ENCODE measurements at places on chromosomes 7 and 10.

GRCh38 chr7:48832303-48832845, 92.0 kb upstream of the CDC14C start:
- no peak for DNase-seq

DNA sequence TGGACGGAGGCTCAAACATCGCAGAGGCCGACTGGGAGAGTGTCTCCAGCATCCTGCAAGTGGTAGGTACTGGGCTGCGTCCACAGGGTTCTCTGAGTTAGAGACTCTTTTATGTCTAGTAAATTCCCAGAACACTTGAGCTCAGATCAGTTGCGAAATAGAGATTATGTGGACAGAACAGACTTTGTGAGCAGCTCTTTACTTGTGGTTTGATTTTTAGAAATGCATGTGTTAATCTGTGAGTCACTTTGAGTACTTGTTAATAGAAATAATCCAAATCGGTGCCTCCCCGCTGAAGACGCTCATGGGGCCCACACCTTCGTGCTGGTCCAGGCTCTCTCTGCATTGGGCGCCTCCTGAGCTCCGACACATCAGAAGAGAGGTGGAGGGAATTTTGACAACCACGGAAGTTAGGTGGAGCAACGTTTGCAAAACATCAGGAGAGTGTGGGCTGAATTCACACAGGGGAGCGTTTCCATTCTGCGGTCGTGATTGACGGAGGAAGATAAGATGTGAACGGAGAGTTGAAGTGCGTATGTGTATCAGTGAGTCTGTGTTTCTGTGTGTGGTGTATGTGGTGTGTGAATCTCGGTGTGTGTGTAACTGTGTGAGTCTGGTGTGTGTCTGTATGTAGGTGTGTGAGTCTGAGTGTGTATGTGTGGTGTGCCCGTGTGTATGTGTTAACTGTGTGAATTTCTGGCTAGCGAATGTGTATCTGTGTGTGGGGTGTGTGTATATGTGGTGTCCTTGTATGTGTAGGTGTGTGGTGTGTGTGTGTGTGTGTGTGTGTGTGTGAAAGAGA, 32.1 kb downstream of the PFKP start:
- DNase-seq, result no peak

DNA sequence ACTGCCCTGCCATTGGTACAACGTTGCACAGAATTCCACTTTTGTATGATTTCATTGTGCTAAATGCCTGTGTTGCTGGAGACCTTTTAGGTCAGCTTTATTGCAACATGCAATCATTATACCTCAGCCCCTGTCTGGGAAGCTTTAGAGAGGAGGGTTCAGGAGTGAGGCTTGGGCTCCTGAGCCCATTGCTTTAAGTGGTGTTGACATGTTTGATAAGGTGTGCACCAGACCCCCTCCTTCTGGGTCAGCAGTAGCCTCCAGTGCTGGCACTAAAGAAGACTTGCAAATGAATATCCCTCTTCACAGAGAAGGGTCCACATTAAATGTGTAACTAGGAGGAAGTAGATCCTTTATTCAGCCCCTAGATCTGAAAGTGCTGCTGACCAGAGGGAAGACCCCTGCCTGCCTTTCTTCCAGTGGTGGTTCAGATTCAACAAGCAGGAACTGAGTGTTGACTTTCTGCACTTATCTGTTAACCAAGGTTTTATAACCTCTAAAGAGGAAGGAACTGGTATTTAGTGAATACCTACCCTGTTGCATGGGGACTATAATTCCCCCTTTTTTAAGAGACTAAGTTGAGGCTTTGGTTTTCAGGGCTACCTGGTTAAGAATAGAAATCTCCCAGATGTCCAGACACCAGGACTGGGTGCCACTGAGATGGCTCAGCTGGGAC, 369.4 kb upstream of the IGFBP3 start:
- no peak for DNase-seq

GRCh38 chr10:31118556-31118955, 86.9 kb upstream of the ZNF438 start:
- DNase-seq, result no peak

DNA sequence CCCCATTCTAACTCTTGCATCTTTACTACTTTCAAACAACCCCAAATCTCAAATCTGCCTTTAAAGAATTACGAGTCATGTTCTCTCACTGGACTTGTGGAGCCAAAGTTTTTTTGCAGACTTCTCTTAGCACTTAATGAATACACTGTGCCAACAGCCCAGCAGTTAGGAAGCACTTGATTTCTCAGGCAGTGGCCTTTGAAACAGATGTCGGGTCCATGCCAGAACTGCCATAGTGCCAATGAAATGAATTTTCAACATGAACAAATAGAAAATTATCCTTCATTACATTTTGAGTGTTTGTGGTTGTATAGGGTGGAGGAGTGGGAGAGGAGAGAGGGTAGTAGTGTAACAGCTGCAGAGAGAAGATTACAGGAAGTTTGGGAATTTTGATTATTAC, 5.9 kb downstream of the BORCS7 start:
- no peak for DNase-seq

DNA sequence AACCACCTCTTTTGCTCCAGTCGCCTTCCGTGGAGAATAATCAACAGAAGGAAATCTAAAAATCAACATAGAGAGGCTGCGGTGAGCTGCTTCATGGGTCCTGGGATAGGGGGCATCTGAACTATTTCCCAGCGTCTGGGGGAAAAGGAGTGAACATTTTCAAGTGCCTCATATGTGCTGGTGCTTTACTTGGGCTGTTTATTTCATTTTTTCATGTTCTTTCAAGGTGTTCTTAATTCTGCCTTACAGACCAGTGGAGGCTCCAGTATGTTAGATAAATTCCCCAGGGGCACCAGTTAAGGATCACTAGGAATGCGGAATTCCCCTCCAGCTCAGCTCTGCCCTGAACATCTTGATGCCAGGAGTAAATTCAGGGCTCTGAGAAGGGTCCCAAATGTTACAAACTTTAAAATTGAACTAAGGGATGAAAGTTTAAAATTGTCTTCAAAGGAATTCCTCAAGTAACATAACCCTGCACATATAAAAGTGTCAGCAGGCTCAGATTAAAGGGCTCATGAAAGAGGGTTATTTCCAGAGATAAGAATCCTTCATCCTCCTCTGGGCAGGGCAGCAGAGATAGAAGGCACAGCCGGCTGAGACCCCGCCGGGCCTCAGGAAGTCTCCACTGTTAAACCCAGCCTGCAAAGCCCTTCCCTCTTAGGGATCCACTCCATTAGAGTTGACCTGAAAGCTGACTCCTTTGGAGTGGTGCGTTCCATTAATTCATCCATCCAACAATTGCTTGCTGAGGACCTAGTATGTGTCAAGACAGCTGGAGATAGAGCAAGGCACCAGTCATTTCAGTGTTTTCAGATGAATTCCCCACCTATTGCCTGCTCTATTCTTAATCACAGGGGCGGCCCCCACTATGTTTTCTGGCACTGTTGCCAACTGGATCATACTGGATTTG, 345.8 kb downstream of the KCNMA1 start:
- no peak for DNase-seq

- no peak for DNase-seq
Measured at GRCh38 chr7:122038904-122039303, 105.1 kb downstream of the AASS start.

GRCh38 chr7:67738958-67739357, 742.3 kb downstream of the TYW1 start:
- no peak for DNase-seq

DNA sequence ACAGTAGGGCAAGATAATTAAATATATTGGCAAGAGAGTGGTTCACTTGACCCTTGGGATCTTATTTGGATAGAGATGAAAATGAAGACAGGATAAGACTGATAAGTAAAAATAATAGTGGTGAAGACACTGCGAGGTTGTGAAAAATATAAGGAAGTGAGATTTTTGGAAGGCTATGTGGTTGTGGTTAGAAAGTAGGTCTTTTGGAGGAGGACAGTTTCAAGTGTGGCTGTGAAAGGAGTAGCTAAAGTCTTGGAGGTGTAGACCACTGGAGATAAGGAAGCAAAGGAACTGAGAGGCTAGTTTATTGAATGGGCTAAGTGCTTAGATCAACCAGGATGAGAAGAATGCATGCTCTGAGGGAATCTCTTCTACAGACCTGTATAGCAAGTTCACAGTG, 11.2 kb downstream of the MIOS start:
- no peak for DNase-seq

- peak; percentile 26 for DNase-seq
Measured at GRCh38 chr7:140059273-140060242, 3.2 kb downstream of the PARP12 start.

DNA sequence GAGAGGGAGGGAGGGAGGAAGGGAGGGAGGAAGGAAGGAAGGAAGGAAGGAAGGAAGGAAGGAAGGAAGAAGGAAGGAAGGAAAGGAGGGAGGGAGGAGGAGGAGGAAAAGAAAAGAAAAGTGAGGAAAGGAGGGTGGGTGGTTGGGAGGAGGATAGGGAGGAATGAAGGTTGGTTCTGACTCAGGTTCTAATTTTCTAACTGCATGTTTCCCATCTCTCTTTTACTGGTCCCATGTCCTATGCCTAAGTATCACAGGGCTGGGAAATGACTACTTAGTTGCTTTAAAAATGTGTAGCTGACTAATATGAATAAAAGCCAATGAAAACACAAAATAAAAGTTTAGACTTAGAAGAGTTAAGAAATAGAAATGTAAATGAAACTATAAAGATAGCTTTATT, 890.9 kb upstream of the POT1 start:
- no peak for DNase-seq

- no peak for DNase-seq
Measured at GRCh38 chr7:124034754-124035100, 1.9 kb upstream of the TMEM229A start.

DNA sequence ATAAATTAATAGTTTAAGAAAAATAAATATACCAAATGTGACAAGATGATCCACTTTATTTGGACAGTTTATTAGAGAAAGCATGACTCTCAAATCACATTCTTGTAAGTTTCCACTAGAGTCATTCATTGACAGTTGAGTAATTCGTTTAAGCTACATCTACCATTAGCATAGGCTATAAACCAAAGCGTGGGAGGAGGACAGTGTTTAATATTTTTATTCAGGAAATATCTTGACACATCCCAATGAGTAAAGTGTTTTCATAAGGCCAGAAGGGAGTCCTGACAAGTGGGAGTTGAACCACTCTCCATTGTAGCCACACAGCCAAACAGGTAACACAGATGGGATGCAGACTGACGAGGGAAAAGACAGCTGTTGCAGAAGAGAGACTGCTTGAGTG, 386.5 kb upstream of the SEMA3D start:
- DNase-seq, result no peak

- no peak for DNase-seq
Measured at GRCh38 chr7:90833443-90833842, 237.3 kb downstream of the CDK14 start.

- DNase-seq, result no peak
Measured at GRCh38 chr10:89210794-89211425, 3.8 kb upstream of the CH25H start.

GRCh38 chr7:5766321-5766761, 15.1 kb downstream of the RNF216 start:
- DNase-seq, result no peak

DNA sequence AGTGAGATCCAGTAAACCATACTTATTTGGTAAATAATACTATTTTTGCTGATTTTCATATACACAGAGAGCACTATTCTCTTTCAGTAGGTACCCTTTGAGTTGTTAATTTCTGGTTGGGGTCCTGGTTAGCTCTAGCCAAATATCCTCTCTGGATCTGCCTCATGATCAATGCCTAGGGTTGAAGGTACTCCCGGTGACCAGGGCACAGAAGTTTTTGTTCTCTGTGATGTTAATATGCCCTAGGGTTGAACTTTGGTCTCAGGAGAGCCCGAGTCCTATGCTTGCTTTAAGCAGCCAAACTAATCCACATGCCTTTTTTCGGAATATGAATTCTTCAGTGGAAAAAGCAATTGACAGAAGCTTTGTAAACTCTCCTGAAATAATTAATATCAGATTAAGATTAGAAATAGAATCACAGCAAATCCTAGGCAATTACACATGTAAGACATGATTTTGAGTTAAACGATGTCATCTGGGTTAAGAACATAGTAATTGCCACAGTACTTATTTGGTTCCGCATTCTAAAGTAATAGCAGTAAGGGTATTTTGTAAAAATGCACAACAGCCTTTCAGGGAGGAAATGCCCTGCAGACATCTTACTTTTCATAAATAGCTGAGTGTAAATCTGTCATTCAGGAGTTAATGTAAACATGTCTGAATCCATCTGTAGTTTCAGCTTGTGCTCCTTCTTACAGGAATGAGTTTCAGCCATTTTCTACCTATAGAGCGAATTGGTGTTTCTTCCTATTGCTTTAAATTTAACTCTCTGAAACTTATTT, 10.1 kb downstream of the CHN2 start:
- DNase-seq, result no peak

DNA sequence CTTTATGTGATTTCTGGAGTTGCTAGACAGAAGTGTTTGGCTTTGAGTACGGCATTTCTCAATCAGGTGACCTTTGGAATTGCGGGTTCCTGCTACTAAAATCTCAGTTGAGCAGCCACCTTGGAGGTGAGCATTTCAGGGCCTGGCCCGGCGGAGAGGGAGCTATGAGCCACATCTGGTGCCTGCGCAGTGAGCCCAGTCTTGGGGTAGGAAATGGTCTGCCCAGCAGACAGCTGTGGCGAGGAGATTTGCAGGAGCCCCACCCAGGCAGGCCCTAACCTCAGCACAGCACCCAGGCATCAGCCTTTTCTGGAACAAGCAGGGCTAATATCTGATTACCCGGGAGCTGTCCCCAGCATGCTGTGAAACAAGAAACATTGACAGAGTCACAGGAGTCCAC, 547.9 kb upstream of the FOXK1 start:
- DNase-seq, result no peak

DNA sequence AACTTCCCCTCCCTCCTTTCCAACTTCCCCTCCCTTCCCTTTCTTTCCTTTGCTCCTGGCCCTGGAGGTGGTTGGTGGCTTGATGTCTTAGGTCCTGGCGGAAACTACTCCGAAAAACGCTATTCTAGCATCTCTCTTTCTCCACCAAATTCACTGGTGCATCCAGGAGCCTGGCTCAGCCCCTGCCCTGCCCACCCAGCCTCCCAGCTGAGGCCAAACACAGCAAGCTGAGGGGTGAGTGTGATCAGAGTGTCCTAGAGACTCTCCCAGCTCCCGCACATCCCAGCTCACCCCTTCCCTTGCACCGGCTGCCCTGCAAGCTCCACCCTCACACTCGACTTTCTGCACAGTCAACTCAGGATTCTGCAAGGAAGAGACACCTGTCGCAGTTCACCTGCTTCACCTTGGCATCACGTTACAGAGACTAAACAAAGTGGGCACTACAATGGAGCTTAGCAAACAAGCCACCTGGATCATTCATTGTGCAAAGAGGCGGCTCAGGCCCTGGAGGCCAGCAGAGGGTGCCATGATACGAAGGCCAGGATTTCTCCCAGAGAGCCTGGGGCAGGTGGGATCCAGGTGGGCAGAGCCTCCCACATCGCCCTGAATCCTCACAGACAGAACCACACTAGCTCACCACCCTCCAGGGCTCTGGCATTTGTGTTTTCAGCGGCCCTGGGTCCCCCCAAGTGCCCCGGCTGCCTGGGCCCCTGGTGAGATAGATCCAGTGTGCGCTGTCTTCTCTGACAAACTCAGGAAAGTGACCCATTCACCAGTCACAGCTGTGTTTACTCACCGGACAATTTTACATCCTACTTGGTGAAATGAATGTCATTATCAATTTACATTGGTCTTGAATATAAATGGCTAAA, 169.6 kb downstream of the TCERG1L start:
- DNase-seq, result no peak

Data from stimulated activated CD4-positive, alpha-beta T cell treated with anti-CD3 and anti-CD28 coated beads, Interleukin-1b, Interleukin-23, amount 100 ng/mL, for 24 hours (primary cell).